ENCODE measurements at places on chromosomes 5 and 9. TPM values are rescaled to one million over a fixed set of nuclear protein-coding genes. Genes with fewer than 3 reads are reported as not detected.
A peak's percentile ranks its signal among the peaks of the same experiment; 100 is the strongest.

- peak; percentile 22 for DNase-seq
Observed at GRCh38 chr9:38361473-38361850, 31.0 kb upstream of the ALDH1B1 start.

ERAP2 gene
- 6.4 TPM for total RNA-seq

TMEFF1 gene
- 0.14 TPM for total RNA-seq

ITK gene
- 0.51 TPM for total RNA-seq

SLC30A5 gene
- total RNA-seq: 30.2 TPM
